ENCODE measurements at places on chromosomes 2 and 18.
A peak's percentile ranks its signal among the peaks of the same experiment; 100 is the strongest.

- no peaks in the 10 kb centered on the region for H3K36me3 ChIP-seq
- no peak overlapping the region for H3K27ac ChIP-seq
- H3K4me1 ChIP-seq, result peaks cover 7% of the 10 kb centered on the region
- H3K4me3 ChIP-seq, result no peak overlapping the region
- no peaks in the 10 kb centered on the region for H3K27me3 ChIP-seq
- DNase-seq, result no peak
These were observed 78.3 kb downstream of the SKA1 start for GRCh38 chr18:50453014-50453680.

DNA sequence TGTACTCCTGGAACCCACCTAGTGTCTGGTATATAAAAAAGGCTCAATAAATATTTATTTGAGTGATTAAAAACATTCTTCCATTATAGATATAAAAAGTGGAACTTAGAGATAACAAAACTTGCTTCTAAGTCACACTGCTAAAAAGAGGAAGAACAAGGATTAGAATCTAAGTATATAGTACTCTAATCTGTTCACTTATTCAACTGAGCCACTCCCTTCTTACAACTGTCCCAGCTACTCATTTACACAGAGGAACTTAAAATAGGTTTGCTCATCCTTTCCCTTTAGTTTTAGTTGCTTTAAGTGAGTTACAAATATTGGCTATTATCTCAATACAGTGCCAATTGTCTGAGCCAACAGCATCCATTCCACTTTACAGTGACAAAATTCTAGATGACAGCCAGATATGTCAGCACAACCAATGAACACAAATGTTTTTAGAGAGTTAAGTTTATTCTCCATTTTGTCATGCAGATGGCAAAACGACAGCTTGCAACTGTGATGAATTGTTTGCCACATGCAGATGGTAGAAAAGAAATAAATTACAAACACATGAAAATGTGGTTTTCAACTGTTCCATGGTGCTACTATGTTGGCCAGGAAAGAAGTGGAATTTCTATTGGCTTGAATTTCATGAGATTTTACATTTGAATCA lies 280.7 kb upstream of the ZC3H15 start:
- no peak overlapping the region for H3K4me3 ChIP-seq
- H3K27ac ChIP-seq, result no peak overlapping the region
- H3K27me3 ChIP-seq, result no peaks in the 10 kb centered on the region
- H3K36me3 ChIP-seq, result no peaks in the 10 kb centered on the region
- no peaks in the 10 kb centered on the region for H3K4me1 ChIP-seq

DNA sequence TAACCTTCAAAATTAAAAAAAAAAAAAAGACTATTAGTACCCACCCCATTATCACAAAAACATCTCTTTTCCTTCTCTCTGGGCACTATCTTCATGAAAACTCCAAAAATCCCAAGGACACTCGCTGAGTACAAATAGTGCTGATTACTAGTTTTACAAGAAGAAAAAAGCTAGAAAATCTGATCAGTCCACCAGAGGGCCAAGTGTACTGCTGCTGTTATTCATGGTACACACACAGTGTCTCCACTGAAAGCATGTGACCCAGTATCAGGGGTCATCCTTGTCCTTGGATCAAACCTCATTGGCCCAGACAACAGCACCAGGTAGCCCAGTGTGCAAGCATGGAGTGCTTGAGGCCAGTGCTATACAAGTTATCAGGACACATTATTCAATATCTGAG lies 382.7 kb upstream of the KLHL29 start:
- DNase-seq, result no peak
- H3K4me3 ChIP-seq, result no peak overlapping the region
- H3K36me3 ChIP-seq, result no peaks in the 10 kb centered on the region
- no peaks in the 10 kb centered on the region for H3K27me3 ChIP-seq
- H3K27ac ChIP-seq, result no peak overlapping the region

GRCh38 chr2:72000110-72000509 lies 147.6 kb downstream of the CYP26B1 start:
- H3K36me3 ChIP-seq, result no peaks in the 10 kb centered on the region
- no peak overlapping the region for H3K27ac ChIP-seq
- H3K27me3 ChIP-seq, result no peaks in the 10 kb centered on the region
- H3K4me1 ChIP-seq, result no peaks in the 10 kb centered on the region
- no peak for DNase-seq

- no peak overlapping the region for H3K4me3 ChIP-seq
- H3K36me3 ChIP-seq, result no peaks in the 10 kb centered on the region
- DNase-seq, result no peak
These were observed 147.9 kb upstream of the ACAA2 start for GRCh38 chr18:49961271-49961670.

DNA sequence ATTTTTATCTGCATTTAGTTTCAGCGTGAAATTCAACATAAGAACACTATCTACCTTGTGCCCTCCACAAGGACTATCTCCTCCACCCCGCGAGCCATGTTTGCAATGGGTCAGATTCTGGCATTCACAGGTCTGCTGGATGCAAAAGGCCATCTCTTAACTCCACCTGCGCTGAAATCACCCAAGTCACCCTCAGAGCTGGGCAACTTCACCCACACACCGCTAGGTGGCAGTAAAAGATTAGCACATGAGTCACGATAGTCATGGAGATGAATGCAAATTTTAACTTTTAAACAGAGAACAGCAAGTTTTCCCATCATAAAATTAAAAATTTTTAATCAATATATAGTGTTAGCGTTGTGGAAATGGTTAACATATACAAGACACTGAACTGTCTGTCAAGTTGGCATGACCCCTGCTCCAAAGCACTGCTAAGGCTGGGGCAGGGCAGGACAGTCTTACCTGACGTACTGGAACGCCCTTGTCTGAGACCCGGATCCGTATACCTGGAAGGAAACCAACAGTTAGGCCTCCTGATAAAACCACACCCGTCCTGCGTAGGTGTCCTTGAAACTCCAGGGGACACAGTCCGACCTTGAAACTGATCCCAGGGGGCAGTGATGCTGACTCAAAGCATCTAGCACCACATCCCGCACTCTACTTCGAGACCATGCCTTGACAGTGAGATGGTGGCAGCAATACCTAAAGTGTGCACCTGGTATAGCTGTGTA lies 89.6 kb downstream of the UXS1 start:
- peak overlapping the region; percentile 18 for H3K27ac ChIP-seq
- peaks cover 33% of the 10 kb centered on the region for H3K36me3 ChIP-seq
- H3K27me3 ChIP-seq, result no peaks in the 10 kb centered on the region
- peak; percentile 91 for DNase-seq

- H3K27ac ChIP-seq, result no peak overlapping the region
- no peaks in the 10 kb centered on the region for H3K4me1 ChIP-seq
- H3K4me3 ChIP-seq, result no peak overlapping the region
- no peak for DNase-seq
- no peaks in the 10 kb centered on the region for H3K36me3 ChIP-seq
These were observed 80.0 kb upstream of the TMEM200C start for GRCh38 chr18:5975111-5976002.

- no peak overlapping the region for H3K27ac ChIP-seq
- peaks cover 26% of the 10 kb centered on the region for H3K4me1 ChIP-seq
- peaks cover 2% of the 10 kb centered on the region for H3K27me3 ChIP-seq
- no peaks in the 10 kb centered on the region for H3K36me3 ChIP-seq
These were observed 170.8 kb downstream of the DDX1 start for GRCh38 chr2:15762449-15762848.

DNA sequence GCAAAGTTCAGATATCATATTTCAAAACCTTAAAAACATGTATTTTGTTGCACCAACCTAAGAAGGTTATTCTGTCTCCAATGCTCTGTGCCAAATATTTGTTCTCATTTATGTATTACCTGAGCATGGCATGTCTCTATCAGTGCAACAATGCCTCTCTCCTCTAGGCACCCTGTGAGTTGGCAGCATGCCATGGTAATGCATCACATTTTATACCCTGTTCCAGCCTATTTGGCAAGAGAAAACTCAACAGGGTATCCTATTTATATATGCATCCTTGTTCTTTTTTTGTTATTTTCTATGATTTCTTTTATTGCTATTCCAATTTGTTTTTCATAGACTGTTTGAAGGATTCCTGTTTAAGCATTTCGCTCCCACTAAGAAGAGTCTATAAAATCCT lies 126.3 kb upstream of the NRXN1 start:
- no peaks in the 10 kb centered on the region for H3K4me1 ChIP-seq
- H3K4me3 ChIP-seq, result no peak overlapping the region
- no peaks in the 10 kb centered on the region for H3K27me3 ChIP-seq
- no peak for DNase-seq

GRCh38 chr2:238963161-238963970 lies 115.5 kb downstream of the TWIST2 start:
- no peak overlapping the region for H3K4me3 ChIP-seq
- peaks cover 4% of the 10 kb centered on the region for H3K4me1 ChIP-seq
- H3K27me3 ChIP-seq, result no peaks in the 10 kb centered on the region

Measured in spinal cord (tissue), 10 donors.